Peyer's patch (tissue), 4 donors: ENCODE measurements at places on chromosomes 1 and 21. TPM values are rescaled to one million over a fixed set of nuclear protein-coding genes. Genes with fewer than 3 reads are reported as not detected.

DNA sequence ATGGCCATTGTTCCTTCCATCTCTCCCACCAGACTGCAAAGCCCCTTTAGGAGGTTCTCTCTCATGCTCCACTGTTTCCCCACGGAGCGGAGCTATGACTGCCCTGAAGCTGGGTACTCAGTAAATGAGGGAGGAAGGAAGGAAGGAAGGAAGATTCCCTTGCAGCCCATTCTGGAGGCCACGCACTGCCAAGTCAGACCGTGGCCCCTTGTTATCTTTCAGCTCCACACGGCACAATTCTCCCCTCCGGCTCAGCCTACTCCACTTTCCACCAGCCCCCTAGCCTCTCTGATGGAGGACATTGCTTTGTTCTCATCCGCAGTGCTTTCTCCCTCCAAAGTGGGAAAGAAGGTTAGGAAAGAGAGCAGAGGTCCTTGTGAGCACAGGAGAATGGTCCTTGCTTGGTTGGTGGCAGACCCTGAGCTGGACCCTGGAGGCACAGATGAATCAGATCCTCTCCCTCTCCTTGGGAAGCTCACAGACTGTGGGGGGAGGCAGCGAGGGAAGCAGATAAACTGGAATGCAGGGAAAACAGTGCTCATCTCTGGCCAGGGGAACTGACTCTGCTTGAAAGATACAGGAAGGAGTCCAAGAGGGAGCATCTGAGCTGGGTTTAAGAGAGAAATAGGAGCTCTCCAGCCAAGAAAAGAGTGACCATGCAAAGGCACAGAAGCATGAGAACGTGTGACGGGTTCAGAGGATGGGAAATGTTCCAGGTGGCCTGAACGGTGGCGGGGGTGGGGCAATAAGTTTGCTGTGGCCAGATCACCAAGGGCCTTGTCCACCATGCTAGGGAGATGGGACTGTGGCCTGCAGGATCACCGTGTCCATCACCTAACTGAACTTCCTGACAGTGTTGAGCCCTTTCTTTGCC, 52.6 kb downstream of the GLIS1 start:
- no peak for DNase-seq

GRCh38 chr1:228851193-228851592, 115.9 kb downstream of the RHOU start:
- no peak for DNase-seq

The SLC5A9 gene
- 210 TPM for total RNA-seq

The NCMAP gene
- 1.6 TPM for total RNA-seq

The IGSF9 gene
- 32.7 TPM for total RNA-seq
